ENCODE measurements at places on chromosomes 3 and 15. TPM values are rescaled to one million over a fixed set of nuclear protein-coding genes. Genes with fewer than 3 reads are reported as not detected.

- no peak for DNase-seq
These were observed 19.8 kb upstream of the PFN2 start for GRCh38 chr3:149990423-149990948.

GRCh38 chr3:126077754-126078153 is 6.2 kb downstream of the SLC41A3 start:
- no peak for DNase-seq

ANKUB1 gene
- not detected for total RNA-seq

EDC3 gene
- total RNA-seq: 15.6 TPM

SLC15A2 gene
- total RNA-seq: 0.91 TPM

NRG4 gene
- total RNA-seq: 3.1 TPM

- no peak for DNase-seq
These were observed 45.4 kb downstream of the MAP6D1 start for GRCh38 chr3:183779896-183780465.

- DNase-seq: no peak
These were observed 234.1 kb downstream of the OPA1 start for GRCh38 chr3:193827040-193827669.

WWTR1 gene
- total RNA-seq: 79.7 TPM

DNA sequence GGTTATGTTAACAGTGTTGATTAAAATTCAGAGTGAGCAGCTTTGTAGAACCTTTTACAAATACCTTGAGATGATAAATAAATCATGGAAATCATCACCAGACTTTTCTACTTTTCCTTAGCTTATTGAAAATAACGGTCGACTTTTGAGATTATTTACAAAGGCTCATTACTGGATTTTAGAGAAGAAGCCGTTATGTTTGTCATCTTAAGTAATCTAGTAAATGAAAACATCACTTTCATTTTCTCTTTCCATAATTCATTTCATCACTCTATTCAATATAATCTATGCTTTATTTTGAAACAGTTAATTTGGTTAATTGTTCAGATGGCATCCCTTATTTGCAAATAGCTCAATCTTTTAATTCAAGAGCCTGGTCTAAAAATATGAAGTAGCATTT is 3.6 kb downstream of the PLCL2 start:
- DNase-seq: no peak

CEMIP gene
- 3.1 TPM for total RNA-seq

CD200R1 gene
- total RNA-seq: not detected

GRCh38 chr3:32177702-32178198 is 60.7 kb upstream of the CMTM8 start:
- peak; percentile 97 for DNase-seq

FGD5 gene
- not detected for total RNA-seq

PRSS50 gene
- total RNA-seq: not detected

DNA sequence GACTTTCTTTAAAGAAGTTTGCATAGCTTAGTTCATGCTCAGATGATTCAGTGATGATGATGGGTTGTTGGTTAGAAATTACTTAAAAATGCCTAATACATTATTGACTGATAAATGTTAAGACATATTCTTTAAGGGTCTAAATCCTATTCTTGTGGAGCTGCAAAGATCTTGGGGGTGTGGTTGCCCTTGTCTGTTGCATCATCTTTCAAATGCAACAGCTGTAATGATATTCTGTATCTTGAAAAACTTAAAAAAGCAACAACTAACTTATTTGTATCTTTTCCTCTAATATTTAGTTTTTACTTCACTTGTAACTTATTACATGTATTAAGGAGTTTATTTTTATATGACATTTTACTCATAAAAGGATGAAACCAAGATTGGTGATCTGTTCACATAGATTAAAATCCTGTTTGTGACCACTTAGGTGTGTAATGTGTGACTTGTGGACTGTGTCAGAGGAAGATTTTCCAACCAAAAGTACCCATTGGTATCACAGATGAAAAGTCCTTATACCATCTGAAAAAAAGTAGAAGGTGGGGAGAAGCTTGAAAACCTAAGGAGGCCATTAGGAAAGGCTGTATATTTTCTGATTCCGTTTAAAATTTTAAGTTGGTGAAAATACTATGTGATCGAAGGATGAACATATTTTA is 142.8 kb downstream of the IGF1R start:
- no peak for DNase-seq

NECTIN3 gene
- 12.8 TPM for total RNA-seq

DNA sequence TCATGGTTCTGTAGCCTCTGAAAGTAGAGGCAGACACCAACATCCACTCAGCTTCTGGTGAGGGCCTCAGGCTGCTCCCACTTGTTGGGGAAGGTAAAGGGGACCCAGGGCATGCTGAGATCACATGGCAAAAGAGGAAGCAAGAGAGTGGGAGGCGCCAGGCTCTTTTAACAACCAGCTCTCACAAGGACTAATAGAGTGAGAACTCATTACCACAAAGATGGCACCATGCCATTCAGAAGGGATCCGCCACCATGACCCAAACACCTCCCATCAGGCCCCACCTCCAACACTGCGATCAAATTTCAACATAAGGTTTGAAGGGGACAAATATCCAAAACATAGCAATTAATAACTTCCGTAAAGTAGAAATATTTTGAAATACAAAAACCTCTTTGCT is 192.3 kb downstream of the OCA2 start:
- no peak for DNase-seq

Data from PC-3 (cell line).